ENCODE measurements at places on chromosomes 5 and 9.

- no peak for DNase-seq
Measured at GRCh38 chr5:34624691-34625090, 31.4 kb upstream of the RAI14 start.

- DNase-seq = no peak
Measured at GRCh38 chr5:99453196-99453595, 524.4 kb upstream of the CHD1 start.

GRCh38 chr9:108924466-108924865 is 9.5 kb downstream of the ELP1 start:
- DNase-seq = no peak

DNA sequence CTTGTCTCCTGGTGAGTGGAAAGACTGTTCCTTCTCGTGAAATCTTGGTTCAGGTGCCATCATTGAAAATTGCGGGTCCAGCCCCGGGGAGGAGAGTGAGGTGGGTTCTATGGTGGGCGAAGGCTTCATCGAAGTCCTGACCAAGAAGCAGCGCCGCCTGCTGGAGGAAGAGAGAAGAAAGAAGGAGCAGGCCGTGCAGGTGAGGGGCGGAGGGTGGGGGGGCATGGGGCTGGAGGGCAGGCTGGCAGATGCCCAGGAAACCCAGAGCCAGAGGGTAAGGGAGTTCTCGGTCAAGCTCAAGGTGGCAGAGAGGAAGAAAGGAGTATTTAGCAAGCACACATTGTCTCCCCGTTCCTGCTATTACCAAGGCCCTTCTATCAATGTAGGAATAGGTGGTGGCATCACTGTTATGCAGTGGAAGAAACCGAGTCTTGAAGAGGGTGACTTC is 24.3 kb upstream of the POMT1 start:
- peak; percentile 87 for DNase-seq

DNA sequence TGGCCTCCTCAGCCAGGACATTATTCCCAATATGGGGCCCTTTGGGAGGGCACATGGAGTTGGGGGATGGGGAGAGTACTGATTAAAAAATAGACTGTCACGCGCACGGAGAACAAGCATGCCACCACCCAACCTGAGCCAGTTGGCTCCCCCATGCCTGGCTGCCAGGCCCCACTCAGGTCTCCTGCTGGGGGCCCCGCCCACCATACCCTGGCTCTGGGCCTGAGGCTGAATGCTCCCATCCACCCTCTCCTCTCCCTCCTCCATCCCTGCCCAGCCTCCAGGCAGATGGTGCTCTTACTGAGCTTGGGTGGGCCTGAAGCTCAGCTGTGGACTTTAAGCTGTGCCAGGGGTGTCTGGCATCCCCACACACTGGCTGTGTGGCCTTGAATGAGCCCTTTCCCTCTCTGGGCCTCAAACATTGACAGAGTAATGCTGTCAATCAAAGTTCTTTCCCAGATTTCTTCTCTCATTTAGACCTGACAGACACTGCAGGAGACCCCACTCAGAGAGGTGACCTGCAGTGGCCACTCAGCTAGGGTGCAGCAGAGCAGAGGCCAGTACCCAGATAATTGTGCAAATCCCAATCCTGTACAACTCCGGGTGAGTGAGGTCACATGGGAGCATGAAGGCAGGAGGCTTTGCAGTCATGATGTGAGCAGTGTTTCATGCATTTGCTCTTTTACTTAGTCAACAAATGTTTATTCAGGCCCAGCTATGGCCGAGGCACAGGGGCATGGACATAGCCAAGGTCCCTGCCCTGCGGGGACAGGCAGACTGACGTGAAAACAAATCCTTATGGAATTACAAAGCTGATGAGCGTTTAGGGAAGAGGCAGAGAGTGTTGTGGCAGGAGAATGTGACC is 9.8 kb upstream of the SYNPO start:
- DNase-seq = no peak

DNA sequence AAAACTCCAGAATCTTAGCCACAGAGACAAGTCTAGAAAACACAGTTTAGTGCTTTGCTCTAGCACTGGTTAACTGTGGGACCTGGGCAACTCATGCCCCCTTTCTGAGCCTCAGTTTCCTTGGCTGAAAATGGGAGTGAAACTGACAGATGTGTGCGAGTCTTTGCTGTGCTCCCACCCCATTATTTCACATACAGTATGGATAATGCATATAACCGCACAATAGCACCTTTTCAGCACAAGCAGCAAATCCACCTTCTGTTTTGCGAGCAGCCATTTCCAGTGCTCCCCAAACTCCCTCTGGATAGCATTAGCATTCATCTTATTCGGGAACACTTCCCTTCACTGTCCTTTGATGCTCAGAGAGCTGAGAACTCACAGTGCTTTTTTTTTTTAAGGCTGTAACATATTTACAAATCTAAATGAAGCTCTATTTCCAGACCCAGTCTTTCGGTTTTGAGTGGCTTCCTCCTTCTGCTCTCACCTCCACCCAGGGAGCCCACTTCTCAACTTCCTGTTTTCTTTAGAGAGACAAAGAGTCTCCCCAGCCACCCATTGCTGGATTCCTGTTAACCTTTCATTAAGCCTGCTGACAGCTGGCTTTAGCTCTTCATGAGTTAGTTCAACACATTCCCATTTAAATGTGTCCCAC is 49.2 kb downstream of the TIMD4 start:
- peak; percentile 95 for DNase-seq

DNA sequence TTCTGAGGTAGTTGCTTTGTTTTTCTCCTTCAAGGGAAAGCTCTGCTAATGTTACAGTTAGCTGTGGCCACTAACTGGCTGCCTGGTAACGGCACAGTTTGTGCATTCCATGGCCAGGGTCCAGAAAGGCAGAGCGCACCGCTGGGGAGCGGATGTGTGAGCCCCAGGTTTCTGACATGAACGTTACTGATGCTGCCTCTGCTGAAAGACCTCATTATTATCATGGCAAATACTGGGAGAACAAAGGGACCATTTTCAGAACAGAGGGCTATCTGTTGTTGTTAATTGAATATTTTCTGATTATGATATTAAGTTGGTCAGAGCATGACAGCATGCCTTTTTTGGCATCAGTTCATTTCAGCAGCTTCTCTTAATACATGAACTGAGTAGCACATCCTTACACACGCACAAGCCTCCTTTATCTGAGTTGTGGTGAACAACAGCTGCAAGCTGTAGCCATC is 134.1 kb downstream of the NUDT12 start:
- no peak for DNase-seq

DNA sequence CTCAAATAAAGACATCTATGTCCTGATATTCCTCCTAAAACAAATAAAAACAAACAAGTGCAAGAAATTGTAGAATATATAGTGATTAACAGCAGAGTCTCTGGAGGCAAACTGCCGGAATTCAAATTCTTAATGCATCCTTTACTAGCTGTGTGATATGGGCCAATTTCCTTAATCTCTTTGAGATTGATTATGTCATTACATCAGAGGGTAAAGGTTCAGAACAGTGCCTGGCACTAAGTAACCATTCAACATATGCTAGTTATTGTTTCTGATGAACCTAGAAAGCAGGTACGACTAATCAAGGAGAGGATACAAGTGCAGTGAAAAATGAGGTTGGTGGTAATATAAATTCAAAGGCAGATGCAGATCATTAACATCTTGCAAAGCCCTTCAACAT is 81.1 kb upstream of the ADAMTS19 start:
- DNase-seq = no peak

DNA sequence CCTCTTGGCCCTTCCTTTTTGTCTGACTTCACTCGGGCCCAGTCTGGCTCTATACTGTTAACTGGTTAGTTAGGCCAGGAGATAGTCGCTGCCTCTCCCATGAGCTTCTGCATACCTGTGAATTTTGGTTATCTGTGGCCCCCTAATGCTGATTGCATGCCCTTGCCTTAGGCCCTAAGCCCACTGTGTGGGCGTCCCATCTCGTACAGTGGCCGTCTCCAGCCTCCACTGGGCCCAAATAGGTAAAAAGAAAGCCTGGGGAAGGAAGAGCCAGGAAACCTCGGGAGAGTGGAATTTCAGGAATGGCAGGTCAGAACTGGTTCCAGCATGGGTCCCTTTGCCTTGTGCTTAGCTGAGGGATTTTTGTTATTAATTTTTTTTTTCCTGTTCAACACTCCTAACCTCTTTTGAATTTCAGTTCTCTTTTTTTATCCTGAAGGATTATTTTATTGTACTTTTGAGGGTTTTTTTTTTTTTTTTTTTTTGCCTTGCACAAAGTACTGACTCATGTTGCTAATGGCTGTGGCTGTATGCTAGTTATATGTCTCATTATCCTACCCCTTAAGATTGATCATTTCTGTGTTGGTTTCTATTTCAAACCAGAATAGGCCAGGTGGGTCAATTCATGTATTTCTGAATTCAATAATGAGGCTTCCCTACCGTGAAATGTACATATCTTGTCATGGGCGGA is 3.4 kb downstream of the PRRC2B start:
- peak; percentile 83 for DNase-seq

DNA sequence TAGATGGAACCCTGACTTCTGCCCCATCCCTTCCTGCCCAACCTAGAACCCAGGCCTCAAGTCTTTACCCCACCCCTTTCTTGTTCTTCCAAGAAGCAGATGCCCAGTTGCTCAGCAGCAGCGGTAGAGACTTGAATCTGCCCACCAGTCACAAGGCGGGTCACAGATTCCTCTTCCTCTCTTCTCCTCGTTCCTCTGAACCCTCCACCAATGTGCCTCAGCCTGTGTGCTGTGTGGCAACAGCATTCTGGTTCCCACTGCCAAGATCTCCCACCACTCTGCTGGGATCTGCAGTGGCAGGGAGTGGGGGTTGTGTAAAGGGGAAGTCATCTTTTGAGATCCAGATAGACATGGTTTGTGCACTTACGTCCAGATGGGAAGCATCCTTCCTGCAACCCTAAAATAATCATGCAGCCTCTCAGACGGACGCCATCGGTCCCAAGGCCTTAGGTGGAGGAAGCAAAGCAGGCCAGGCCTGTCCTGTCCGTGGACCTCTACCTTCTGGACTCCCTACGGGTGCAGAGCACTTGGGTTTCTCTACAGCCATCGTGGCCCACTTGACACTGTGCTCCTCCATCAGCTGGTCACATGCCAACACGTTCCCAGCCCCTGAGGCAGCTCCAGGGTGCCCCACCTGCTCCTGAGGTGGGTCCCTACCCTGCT is 7.7 kb upstream of the RPL26L1 start:
- DNase-seq = no peak

GRCh38 chr9:71326360-71326759 is 204.9 kb upstream of the TRPM3 start:
- DNase-seq = no peak

- no peak for DNase-seq
Measured at GRCh38 chr5:14156650-14157492, 13.7 kb downstream of the TRIO start.

DNA sequence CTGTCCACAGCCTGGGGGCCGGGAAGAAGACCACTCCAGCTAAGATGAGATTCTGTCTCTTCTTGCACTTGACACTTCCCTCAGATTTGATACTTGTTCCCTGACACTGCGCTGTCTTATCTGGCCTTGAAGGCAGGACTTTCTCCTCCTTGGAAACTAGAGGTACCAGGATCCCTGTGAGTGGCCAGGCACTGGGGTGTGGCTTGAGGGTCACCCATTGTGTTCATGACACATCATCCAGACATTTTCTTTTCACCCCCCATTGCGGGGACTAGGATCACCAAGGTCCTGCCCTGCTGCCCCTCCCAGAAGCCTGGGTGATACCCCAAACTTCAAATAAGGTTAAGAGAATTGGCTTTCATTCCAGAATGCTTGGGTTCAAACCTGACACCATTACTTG is 103.3 kb downstream of the NDFIP1 start:
- no peak for DNase-seq

GRCh38 chr5:67536866-67537265 is 340.3 kb upstream of the CD180 start:
- DNase-seq = no peak

GRCh38 chr5:359301-359897 is 37.9 kb downstream of the AHRR start:
- DNase-seq = no peak

DNA sequence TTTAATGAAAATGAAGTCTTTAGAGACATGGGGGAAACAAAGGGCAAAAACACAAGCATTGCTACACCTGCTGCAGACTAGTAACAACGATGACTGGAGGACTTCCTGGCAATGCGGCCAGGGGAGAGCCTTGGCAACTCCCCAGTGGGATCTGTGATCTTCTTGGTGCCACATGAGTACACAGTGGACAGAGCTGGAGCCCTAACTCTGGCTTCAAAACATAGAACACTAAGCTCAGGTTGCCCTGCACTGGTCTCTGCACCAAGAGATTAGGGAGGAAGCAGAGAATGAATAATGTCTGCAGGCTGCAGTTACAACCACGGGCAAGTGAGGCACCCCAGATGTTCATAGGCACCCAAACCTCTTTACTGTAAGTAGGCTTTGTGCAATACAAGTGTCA is 91.1 kb downstream of the MRPS27 start:
- DNase-seq = no peak

GRCh38 chr5:180333661-180334060 is 19.5 kb downstream of the GFPT2 start:
- DNase-seq = no peak

- no peak for DNase-seq
Measured at GRCh38 chr9:95079461-95079860, 238.0 kb downstream of the FANCC start.

DNA sequence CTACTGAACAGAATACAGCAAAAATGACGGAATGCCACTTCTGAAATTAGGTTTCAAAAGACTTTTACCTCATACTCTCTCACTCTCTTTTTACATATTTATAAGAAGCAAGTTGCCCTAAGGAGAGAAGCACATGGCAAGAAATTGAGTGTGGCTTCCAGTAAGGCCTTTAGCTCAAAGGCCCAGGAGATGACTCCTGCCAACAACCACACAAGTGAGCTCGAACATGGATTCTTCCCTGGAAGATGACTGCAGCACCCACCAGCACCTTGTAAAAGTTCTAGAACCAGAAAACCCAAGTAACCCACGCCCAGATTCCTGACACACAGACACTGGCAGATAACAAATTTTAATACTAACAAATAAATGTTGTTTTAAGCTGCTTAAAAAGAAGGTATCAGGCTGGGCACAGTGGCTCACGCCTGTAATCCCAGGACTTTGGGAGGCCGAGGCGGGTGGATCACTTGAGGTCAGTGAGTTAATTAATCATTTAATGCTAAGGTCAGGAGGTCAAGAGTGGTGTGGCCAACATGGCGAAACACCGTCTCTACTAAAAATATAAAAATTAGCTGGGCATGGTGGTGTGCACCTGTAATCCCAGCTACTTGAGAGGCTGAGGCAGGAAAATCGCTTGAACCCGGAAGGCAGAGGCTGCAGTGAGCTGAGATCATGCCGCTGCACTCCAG is 17.0 kb downstream of the PTBP3 start:
- no peak for DNase-seq

DNA sequence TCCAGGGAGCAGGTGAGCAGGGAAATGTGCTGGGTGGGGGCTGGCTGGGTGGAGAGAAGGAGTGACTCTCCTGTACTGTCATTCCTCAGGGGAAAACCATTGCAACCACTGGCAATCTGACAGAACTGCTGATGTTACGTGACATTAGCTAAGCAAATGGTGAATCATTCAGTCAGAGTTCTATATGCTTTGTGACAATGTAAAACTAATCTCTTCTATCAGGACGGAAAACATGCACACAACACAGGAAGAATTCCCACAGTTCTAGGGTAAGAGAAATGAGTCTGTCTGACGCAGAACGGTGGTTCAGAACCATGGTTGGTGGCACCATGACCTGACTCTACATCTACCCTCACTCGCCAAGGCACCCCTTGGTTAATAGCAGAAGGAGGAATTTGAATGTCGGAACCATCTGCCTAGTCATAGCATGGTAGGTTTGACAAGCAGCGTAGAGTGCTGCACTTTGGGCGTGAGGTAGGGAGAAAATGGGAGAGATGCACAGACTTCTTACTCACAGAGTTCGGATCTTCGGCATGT is 243.6 kb upstream of the PANK3 start:
- no peak for DNase-seq
